NAMALWA (cell line): ENCODE measurements at places on chromosomes 1 and 21.

DNA sequence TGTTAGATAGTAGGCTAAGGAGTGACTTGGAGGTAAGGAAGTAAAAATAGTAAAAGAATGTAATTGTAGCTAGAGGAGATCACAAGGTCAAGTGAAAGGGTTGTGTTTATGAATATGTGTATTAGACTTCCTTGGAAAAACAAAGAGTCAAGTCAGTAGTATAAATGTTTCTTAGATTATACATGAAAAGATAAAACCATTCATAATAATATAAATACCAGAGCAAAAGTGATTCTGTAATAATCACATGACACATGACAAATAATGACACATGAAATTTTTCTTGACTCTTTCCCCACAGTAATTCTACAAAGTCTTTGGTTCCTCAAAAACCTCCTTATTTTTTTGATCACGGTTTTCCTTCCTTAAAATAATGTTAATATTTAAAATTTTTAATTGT lies 56.4 kb downstream of the IVNS1ABP start:
- DNase-seq = no peak

GRCh38 chr21:39581414-39581813 lies 31.3 kb upstream of the B3GALT5 start:
- no peak for DNase-seq

GRCh38 chr1:224718470-224719053 lies 102.4 kb downstream of the CNIH3 start:
- no peak for DNase-seq

DNA sequence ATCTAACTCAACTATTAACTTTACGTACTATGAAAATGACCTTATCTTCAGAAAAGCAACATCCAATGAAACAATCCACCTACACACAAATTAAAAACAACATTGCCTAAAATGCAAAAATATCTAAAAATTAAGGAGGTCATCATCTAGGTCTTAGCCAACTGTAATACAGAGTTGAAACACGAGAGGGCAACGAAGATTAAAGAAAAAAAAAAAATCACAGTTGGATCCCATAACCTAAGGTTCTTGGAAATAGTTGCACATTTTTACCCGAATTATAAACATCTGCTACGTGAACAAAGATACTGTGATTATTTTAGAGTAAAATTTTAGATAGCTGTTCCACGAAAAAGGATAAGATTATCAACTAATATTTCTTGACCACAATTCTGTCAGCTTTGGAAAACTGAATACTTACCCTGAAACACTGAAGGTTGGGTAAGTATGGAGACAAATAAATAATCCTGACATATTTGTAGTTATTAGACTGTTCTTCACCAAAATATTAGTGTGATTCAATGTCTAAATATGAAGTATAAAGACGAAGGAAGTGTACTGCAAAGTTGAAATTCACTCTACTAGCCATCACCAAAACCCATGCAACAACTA lies 88.0 kb upstream of the AK4 start:
- DNase-seq = peak; percentile 63

DNA sequence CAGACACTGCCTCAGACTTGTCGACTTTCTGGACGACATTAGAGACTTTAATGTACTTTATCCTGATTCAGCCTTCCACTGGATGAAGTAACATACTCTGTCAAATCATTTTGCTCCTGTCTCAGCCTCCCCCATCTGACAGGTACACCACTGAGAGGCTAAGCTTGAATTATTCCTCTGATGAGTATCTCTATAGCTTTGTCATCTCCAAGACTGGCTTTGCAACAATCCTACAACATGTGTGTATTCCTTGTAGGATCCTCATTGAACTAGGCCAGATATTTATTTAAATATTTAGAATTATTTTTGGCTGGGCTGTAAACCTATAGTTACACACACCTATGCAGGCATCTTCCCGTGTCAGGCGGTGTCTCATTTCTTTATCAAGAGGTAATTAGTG lies 1.1 kb upstream of the TRIM58 start:
- DNase-seq = no peak

DNA sequence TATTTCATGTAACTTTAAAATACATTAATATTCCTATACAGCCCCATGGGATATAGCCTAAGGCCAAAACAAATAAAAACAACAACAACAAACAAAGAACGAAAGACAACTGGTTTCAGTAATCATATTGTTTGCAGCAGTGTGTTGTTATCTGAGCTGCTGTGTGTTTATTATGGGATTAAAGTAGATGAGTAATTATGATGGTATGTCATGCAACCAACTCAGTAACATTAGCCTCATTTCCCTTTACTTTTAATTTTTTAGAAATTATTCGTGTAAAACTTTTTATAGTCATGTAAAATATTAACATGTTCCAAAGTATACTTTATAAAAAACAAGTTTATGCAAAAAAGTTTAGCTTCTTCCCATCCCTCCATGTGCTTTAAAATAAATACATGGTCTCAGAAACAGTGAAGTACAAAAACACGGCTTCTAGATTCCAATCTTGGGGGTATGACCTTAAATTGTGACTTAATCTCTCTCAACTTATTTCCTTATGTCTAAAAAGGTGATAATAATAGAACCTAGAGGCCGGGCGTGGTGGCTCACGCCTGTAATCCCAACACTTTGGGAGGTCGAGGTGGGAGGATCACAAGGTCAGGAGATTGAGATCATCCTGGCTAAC lies 176.1 kb downstream of the SLC45A1 start:
- no peak for DNase-seq

DNA sequence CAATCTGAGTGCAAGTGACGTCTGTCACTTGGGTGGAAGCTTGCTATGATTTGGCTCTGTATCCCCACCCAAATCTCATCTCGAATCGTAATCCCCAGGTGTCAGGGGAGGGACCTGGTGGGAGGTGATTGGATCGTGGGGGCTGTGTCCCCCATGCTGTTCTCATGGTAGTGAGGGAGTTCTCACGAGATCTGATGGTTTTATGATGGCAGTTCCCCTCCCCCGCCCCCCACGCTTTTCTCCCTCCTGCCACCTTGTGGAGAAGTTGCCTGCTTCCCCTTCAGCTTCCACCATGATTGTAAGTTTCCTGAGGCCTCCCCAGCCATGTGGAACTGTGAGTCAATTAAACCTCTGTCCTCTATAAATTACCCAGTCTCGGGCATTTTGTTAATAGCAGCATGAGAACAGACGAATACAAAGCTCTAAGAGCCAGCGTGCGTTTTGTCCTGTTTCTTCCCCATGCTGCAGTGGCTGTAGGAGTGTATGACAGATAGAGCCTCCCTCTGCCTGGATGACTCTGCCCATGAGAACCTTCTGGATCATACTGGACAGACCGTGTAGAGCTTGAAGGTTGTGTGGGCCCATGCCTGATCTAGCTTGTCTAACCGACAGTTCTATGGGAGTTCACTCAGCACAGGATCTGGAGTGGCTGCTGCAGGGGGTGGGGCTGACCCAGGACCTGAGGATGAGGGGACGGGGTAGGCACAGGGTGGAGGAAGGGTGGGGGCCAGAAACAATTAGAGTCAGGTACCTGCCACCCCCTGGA lies 139.7 kb upstream of the ERRFI1 start:
- DNase-seq = peak; percentile 40

GRCh38 chr1:230313453-230314141 lies 112.5 kb downstream of the PGBD5 start:
- DNase-seq = no peak
